ENCODE measurements at places on chromosomes 1 and 21.

GRCh38 chr1:60634106-60634505, 448.3 kb upstream of the NFIA start:
- no peak for DNase-seq

GRCh38 chr1:192700834-192701271, 64.9 kb downstream of the RGS13 start:
- peak; percentile 87 for DNase-seq

DNA sequence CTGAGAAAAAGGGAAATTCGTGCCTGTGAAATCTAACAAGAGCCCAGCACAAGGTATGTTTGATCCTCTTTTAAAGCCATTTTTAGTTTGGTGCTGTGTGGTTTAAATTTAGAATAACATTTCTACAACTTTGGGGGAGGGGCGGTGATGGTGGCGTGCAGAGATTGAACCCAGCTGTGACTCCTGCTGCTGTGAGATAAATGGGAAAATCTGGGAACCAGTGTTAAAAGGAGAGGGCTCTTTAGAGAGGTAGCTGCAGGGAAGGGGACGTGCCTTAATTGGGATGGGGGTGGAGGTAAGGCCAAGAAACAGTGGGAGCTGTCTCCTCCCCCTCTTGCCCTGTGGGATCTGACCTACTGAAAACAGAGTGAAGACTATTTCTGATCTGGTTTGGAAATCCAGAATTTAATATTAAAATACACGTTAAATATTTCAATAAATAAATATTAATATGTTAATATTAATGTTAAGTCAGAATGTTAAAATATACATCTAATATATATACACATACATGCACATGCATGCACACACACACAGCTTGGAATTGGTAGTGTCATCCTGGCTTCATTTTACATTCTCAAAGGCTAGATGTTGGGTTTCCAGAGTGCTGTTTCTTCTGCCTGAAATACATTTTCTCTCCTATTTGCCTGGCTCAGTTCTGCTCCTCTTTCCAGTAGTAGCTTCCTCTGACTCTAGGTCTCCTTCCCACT, 30.1 kb upstream of the DNAJC6 start:
- DNase-seq: no peak

DNA sequence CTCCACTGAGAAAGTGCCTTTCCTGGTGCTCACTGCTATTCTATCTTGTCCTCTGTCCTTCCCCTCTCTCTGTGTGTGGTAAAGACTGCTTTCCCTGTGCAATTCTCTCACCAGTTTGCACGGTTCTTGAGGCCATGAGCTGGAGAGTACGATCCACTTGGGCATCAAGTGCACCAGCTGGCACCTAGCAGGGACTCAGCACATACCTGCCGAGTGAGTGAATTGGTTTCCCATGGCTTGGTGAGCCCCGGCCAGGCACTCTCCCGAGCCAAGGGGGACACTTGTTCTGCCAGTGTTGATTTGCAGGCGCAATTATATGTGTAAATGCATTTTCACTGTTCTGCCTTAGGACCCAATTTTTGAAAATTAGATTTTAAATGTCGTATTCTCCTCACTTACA, 313.5 kb downstream of the DISC1 start:
- no peak for DNase-seq

DNA sequence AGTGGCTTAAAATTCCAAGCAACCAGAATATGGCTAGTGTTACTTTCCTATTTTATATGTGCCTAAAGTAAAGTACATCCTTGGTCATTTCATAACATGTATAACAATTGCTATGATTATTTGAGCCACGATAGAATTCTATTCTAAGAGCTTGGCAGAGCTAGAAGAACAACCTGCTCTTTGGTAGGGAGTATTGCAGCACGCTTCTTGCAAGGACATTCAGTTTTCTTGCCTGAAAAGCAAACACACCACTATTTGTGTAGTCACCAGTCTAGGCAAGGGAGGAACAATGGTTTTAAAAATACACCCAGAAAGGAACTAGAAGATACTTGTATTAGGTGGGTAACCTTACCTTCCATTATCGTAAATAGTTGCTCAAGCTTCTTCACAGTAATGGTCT, 51.5 kb downstream of the CNST start:
- DNase-seq: no peak

- DNase-seq: no peak
These were observed 2.7 kb downstream of the COL24A1 start for GRCh38 chr1:86153836-86154235.

GRCh38 chr21:45556645-45557615, 14.7 kb upstream of the SLC19A1 start:
- DNase-seq: peak; percentile 32

- DNase-seq: no peak
These were observed 919 bp downstream of the SLAMF6 start for GRCh38 chr1:160522136-160522535.

DNA sequence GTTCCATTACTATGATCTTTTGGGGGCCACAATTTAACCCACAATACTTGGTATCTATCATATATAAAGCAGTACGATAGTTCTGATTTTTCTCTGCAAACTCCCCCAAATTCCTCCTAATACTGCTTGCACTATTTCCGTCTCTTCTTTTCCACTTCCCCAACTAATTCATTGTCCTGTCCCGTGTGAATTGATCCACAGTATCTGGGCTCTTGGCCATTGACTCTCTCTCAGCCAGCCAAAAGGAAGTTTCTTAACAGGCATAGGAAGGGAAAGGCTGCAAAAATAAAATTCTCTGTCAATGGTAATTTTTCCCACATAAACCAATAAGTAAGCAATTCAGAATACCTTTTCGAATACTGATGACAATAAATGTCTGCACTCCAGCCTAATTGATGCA, 91.7 kb upstream of the DSCAM start:
- DNase-seq: no peak

DNA sequence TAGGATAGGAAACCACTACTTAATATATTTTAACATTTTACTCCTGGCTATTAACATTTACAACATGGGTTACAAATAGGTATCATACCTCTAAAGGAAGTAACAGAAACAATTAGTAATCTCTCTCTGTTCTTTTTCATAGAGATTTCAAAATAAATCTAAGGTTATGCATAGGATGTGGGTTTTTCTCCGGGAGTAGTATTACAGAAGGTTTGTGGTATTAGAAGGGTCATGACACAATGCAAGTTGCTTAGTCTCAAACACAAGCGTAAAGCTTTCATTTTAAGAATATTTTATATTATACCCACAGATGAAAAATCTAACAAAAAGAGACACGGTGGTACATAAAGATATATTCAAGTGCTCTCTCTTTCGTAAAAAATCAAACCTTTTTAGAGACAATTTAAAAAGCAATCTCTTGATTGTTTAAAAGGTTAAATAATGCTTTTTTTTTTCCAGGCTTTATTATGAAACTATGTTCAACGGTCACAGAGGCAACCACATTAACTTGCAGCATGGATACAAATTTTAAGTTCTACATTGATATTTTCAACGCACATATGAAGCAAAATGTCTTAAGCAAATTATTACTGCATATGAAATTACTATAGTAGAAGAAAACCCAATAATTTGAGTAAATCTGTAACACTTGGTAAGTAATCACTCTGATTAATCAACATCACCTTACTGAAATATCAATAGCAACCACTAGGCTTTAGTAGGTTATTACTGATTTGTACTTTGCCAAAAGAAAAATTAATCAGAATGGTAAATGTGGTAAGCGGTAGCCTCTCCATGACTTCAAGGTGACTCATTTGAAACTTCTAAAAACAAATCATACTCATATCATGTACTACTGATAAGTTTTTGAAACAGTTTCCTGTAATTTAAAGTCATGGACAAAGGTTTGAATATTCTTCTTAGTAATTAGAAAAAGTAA, 97.4 kb upstream of the GFI1 start:
- peak; percentile 90 for DNase-seq

DNA sequence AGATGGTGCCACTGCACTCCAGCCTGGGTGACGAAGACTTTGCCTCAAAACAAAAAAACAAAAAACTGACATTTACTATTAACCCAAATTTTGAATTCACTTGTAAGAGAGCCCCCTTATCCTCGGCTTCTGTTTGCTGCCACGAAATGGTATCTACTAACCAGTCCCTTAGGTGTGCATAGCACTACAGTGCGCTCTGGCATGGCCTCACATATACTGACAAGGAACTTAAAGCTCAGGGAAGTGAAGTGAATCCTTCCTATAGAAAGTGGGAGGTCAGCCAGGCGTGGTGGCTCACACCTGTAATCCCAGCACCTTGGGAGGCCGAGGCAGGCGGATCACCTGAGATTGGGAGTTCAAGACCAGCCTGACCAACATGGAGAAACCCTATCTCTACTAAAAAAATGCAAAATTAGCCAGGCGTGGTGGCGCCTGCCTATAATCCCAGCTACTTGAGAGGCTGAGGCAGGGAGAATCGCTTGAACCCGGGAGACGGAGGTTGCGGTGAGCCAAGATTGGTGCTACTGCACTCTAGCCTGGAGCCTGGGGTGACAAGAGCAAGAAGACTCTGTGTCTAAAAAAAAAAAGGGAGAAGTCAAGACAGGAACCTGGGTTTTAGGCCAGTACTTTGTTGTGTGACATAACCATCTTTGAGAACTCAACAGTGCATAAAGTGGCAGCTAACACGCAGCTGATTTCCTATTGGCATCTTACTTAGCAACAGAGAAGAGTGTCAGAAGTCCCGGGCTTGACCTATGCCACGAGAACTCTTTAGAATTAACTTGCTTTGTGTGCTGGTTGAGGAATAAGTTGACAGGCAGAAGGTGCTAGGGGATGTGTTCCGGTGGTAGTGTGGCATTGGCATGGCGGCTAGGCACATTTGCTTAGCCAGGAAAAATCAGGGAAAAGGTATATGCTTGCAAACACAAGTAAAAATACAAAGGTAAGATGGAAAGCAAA, 16.8 kb downstream of the ERRFI1 start:
- DNase-seq: peak; percentile 44

- DNase-seq: no peak
These were observed 7.0 kb downstream of the TCEA3 start for GRCh38 chr1:23417570-23417969.

DNA sequence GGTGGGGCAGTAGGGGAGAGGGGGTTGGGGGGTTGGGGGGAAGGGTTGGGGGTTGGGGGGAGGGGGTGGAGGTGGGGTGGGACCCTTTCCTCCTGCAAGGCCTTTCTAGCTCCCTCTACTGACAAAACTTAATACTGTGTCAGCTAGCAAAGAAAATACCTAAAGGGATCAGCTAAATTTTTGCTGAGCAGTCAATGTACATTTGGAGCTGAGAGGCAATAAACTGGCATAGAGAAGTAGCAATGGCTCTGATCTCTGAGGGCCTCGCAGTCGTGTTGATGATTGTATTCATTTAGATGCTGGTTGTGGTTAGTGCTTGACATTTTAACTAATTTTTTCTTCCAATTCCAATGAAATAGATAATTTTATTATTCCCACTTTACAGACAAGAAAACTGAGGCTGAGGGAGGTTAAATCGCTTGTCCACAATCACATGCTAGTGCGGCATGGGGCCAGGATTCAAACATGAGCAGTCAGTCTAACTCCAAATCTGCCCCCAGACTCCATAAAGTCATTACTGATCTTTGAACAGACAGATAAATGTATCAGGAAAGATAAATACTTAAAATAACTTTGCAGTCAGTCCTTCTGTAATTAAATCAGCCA, 357.1 kb downstream of the DISC1 start:
- DNase-seq: no peak

- no peak for DNase-seq
These were observed 144.1 kb upstream of the AJAP1 start for GRCh38 chr1:4510276-4510691.

DNA sequence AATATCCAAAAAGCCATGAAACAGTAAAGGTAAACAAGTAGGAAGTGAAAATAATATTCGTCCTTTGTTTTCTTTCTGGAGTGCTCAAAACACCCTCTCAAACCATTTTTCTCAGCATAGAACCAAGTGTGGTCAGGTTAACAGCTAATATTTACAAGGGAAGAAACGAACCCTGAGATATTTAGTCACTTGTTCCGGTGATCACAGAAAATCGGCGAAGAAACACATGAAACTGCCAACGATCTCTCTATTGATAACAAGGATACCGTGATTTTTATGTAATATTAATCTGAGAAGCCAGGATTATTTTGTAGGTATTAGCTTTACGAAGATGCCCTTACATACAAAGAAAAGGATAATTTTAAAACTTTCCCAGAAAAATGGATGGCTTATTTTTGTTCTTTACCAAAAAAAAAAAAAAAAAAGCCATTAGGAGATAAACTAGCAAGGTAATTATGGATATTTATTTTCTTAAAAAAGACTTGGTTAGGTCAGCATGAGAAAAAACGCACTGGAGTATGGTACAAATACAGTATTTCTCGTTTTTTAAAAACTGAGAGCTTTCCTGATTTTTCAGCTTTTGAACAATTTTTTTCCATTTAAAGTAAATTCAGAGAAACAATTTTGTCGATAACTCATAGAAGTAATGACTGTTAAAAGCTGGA, 107.3 kb upstream of the HNRNPU start:
- no peak for DNase-seq

- DNase-seq: no peak
These were observed 94.5 kb downstream of the SYF2 start for GRCh38 chr1:25137521-25138395.

GRCh38 chr1:59225594-59226316, 71.1 kb upstream of the FGGY start:
- DNase-seq: no peak

GRCh38 chr1:53727461-53728092, 11.4 kb downstream of the GLIS1 start:
- DNase-seq: no peak

GRCh38 chr21:45970674-45971615, 10.6 kb upstream of the COL6A1 start:
- DNase-seq: peak; percentile 53

DNA sequence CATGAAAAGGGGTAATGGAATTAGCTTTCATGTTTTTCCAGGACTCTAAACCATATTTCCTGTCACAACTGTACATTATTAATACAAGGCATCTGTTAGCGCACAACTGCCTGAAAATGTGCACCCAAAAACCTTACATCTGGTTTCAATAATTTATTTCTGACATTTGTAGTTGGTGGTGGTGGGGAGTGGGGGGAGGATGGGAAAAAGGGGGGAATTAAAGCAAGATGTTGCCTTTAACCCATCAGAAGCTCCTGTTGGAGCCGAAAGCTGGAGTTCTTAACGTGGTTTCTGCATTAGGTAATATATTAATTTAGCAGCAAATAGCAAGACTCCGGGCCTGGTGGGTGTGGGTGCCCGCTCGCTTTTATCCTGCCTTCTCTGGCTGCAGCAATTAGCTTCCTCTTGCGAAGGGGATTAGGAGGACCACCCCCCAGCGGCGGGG, 36.9 kb upstream of the HHAT start:
- no peak for DNase-seq

DNA sequence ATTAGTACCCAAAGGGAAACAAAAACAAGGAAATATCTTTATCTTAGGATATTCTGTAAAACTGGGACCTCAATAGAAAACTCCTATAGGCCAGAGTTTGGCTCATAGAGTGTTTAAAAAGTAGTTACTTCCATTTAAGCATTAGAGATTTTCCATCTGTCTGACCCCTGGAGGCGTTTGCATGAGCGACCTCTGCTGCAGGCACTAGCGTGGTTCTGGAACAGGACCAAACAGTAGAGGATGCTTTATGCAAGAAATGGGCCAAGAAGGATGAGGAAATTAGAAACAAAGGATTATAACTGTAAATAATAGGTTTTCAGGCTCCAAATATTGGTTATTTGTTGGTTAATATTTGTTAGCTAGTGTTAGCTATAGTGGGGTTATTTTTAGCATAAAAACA, 5.7 kb downstream of the ZBTB40 start:
- DNase-seq: peak; percentile 33

GRCh38 chr21:44761011-44761729, 40.5 kb downstream of the UBE2G2 start:
- DNase-seq: no peak

GRCh38 chr1:81493102-81493869, 307.4 kb upstream of the ADGRL2 start:
- DNase-seq: peak; percentile 18

GRCh38 chr1:115830963-115831362, 10.0 kb downstream of the NHLH2 start:
- no peak for DNase-seq
